ENCODE measurements at places on chromosomes 7 and 10.

GRCh38 chr7:138701537-138701923 lies 368 bp upstream of the SVOPL start:
- no peak for DNase-seq

DNA sequence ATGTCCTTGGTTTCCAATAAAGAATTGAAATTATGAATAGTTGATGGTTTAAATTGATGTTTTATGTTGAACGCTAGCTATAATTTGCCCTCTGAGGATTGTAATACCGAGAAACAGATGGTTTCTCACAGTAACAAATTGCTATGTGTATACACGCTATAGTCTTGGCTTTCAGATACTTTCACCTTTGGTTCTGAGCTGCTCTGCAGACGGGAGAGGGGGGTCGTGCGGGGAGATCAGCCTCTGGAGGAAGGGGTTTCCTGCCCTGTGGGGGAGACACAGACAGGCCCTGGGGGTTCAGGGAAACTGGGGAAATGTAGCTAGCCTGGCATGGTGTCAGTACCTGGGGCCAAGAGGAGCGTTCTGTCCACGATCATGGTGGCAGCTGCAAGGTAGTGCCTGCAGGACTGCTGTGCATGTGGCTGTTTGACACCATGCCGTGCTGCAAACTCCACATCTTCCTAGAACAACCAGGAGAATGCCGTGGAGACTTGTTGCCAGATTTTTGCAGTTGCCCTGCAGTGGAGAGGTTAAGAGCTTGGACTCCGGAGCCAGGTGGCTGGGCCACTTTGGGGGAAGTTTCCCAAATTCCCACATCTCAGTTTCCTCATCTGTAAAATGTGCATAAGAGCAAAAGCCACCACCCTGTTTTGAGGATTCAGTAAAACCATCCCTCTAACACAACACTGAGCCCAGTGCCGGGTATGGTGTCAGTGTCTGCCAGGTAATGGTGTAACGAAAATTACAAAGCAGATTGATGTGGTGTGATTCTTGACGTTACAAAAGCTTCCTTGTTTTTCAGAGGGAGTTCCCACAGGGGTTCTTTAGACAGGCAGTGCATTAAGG lies 167.9 kb downstream of the CUX1 start:
- no peak for DNase-seq

DNA sequence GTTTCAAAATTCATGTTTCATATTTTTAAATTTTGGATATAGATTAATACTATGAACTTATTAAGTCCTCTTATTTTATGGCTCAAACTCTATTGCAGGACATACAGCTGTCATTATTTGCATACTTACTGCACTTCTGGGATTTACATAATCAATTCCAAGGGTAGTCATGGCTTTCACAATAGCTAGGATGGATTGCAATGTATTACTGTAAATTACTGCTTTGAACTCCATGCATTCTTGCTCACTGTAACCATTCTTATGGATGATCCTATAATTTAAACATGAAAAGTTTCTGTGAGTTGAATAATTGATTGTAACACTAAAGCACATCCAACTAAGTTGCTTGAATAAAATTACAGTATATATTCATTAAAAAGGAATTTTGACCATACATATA lies 23.5 kb downstream of the GNAT3 start:
- no peak for DNase-seq

DNA sequence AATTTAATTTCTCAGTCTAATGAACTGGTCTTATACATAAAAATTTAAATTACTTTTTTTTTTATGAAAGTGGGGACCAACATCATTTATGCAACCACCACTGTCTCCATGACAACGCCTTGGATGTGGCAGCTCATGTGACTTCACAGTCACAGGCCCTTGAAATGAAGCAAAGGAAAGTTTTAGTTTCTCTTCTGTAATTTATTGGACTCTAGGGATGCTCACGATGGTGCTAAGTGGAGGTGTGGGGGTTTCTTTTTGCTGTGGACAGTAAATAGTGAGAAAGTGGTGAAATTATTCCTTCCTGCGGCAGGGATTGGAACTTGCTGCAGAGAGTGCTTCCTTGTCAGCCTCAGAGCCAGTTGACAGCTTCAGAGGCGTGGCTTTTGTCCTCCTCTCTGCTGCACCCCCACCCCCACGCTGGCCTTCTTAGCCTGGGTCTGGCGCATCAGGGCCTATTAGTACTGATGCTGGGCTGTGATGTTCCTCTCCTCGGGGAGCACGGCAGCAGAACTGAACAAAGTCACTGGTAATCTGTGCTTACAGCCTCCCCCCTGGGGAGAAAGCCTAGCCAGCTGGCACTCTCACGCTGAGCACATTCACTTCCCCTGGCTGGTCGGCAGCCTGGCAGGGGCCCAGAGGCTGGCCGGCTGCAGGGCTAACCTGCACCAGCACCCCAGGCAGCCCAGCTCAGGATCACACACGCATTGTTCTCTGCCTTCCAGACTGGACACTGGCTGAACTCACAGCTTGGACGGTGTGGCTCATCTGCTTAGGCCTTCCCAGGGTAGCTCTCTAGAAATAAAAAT lies 517.5 kb upstream of the GALNT17 start:
- DNase-seq, result peak; percentile 98

GRCh38 chr10:33858326-33858725 lies 523.9 kb upstream of the NRP1 start:
- no peak for DNase-seq
